Bone marrow (tissue), 2 donors: ENCODE measurements at places on chromosomes 6 and 20.

DNA sequence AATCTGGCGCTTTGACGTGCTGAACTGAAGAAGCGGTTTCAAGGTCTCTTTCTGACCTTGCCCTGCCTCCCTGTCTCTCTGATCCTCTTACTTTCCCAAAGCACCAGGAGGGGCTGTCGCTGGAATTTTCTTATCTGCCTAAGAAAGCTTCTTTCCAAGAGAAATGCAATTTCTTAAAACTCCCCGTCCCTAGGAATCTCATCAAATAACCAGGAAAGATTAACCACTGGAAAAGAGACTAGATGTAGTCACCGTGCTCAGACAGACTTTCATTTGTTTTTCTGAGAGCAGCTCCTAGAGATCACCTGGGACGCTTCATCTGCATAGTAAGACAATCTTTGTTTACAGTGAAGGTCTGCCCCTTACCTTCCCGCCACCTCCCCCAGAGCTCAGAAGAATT, 38.6 kb downstream of the PDYN start:
- no peak for DNase-seq

DNA sequence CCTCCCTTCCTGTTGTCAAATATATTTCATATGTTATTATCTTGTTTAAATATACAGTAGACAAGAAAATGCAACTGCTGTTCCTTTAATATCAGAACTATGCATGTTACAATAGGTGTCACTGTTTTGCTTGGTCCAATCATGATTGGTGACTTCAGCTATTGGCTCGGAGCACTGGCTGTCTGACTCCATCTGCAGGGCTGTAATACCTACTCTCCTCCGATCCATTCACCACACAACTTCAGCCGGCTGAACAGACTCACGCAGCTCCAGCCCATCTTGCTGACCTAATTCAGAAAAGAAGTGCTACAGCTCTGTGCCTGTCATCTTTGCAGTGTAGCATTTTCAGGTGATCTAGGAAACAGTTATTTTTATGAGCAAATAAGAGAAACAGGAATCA, at the start of gene BTBD3:
Gene BTBD3, plus strand, starts transcription at position 231 of the 400 bp plus-strand sequence. CDS start 383 bp downstream, outside the sequence.
- no peak for DNase-seq

DNA sequence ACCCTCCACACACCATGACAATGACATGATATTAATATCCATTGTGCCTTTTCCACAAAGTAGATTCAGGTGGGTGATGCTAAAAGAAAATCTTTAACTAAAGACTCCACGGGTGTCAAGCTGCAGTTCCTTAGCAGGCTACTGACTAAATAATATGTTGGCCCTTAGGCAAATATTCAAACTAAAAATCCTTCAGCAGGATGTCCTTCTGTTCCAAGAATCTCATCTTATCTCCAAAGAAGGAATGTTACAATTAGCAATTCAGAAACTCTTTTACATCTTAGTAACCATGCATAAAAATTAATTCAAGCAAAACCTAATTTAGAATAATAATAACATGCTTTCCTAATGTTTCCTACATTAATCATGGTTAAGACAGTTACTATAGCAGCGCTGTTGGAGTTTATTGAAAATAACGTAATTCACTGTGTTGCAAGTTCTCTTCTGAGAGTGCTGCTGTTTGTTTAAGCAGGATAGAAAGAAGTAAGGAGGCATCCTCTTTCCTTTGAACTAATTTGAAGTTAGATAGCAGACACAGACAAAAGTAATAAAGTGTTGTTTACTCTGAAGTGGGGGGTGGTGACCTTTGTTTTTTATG, 414.8 kb upstream of the CDH4 start:
- no peak for DNase-seq

DNA sequence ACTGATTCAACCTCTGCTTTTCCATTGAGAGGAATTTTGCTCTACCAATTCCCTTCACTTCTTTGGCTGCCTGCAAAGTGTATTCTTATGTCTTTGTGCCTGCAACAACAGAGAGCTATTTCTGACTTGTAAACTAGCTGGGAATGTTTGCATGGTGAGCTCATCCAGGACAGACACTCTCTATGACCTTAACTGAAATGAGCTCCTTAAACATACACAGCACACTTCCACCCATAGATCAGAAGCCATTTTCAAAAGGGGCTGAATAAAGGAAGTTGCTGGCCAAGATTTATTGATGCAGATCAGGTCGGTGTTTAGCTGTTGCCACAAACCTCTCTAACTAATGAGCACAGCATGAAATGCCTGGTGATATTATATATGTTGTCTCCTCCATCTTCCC, 377.7 kb downstream of the BTBD9 start:
- DNase-seq, result no peak

DNA sequence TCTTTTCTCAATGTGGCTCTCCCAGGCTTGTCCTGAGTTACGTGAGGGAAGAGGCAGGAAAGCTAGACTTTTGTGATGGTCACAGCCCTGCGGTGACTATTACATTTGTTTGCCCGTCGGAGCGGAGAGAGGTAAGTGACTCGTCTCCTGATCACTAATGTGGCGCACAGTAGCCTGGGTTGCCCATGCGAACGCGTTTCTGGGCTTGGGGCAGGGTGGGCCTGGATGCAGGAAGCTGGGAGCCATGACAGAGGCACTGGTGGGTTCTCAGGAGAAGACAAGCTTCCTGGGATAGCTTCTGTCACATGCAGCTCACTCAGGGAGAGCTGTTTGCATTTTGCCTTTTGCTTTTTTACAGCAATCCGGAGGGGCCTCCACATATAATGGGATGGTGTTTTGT, 60.6 kb downstream of the IGF2R start:
- no peak for DNase-seq

DNA sequence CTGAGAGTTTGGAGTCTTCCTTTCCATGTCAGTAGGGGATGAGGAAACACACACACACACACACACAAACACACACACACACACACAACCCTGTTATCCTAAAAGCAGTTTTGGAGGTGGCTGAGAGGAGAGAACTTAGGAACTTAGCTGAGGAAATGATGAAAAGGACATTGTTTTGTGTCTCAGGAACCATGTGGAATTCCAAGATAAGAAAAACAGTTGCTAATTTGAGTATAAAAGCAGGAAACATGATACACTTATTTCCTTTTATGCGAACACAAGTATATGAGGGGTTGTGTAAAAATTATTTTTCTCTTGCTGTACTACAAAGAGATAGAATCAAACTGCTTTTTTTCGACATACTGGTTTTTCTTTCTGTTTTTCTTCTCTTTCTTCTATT, at the start of gene MYCT1:
Gene MYCT1, plus strand, starts transcription at position 264 of the 400 bp plus-strand sequence. Its CDS starts 6 bp downstream, at position 270.
- DNase-seq, result no peak

DNA sequence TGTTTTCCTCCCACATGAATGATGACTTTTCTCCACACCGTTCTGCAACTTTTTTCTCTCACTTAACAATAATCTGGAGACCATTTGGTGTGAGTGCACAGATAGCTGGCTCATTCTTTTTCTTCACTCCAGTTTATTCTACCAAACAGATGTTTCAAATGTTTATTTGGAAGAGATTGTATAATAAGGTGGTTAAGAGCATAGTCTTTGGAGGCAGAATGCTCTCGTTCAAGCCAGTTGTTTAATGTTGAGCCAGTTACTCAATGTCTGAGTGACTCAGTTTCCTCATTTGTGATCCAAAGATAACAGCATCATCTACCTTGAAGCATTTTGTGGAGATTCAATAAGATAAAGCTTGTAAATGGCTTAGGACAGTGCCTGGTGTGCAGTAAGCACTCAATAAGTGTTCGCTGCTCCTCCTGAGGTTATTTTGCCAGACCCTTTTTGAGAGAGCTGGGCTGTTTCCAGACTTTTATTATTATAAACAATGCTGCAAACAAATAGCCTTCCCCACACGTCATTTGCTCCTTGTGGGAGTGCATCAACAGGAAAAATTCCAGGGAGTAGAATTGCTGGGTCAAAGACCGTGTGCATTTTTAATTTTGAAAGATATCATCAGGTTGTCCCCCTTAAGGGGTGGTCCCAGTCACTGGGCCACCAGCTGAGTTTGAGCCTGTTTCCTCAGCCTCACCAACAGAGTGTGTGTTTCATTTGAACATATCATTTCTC, 70.6 kb downstream of the VEGFA start:
- no peak for DNase-seq

DNA sequence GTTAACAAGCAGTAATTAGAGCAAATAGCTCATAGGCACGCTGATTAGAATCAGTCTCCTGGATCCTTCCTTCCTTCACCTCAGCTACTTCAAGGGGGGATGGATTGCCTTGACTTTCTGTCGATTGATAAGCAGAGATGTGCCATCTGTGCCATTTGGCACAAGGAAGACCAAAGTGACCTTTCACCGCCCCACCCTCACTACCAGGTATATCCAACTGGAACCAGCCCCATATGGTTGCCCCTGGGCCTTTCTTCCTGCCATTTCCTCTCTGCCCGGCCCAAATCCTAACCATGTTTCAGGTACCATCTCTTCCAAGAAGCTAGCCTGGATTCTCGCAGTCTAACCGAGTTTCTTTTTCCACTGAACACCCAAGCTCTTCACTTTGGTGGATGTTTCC, 8.7 kb upstream of the CPNE5 start:
- no peak for DNase-seq

- no peak for DNase-seq
These were observed 42.8 kb upstream of the PSMF1 start for GRCh38 chr20:1075616-1076015.

- DNase-seq, result no peak
These were observed 531.9 kb upstream of the MAN1A1 start for GRCh38 chr6:119881416-119881815.

DNA sequence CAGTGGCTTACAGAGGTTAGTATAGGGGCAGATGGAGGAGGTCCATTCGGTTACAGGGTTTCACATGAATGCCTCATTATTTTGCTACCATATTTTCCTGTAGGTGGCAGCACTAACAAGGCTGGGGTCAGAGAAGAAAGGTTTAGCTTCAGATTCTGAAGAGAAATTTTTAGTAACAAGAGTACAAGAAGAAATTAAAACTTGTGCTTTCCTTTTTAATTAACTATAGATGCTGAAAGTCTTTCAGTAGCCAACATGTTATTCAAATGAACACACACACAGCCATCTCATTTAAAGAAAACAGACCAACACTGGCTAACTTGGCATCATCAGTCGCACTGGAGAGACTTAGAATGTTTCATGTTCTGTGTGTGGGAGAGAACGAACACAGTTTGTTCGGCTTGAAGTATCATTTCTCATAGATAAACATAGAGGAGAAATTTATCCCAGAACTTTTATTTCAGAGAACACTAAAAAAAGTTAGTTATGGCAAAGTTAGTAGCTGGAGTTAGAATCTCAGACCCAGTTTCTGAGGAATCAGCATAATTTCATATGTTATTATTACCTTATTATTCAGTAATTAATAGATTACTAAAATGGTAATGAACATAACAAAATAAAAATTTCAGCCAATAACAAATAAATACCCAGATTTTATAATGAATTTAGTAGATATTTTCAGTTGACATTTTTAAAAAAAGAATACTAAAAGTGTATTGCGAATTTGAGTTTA, 314.0 kb upstream of the RSPO3 start:
- DNase-seq, result no peak

DNA sequence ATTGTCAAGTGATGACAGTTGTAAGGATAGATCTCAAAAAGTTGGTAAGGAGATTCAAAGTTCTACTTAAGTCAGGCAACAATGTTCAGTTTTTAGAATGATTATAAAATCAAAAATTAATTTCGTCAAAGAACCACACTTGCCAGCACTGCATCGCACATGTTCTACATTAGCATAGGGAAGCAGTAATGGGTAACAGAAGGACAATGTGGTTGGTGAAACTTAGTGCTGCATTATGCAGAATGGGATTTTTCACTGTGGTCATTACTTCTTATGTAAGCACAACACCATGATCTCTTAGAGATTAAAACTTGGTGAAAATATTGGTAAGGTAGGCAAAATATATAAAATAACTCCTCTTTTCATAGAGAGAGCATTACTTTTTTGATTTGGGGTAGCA, 173.7 kb upstream of the THEMIS start:
- no peak for DNase-seq

DNA sequence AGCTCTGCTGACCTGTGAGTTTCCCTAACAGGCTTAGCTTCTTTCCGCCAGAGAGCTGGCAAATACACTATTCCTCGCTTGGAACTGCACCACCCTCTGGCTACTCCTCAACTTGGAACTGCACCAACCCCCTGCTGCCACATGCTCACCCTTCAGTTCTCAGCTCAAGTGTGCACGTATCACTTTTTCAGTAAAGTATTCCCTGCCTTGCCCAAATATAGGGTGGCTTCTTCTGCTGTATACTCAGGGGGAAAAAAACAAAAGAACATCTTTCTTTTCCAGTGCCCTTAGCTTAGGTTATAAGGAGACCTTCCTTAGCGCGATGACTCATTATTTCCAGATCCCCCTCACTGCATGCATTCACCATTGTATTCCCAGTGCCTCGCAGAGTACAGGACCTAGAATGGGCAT, 21.2 kb downstream of the GNAS-AS1 start:
- no peak for DNase-seq

GRCh38 chr20:17542993-17543412, 11.8 kb upstream of the BFSP1 start:
- no peak for DNase-seq
